ENCODE measurements at places on chromosomes 13 and 19.

DNA sequence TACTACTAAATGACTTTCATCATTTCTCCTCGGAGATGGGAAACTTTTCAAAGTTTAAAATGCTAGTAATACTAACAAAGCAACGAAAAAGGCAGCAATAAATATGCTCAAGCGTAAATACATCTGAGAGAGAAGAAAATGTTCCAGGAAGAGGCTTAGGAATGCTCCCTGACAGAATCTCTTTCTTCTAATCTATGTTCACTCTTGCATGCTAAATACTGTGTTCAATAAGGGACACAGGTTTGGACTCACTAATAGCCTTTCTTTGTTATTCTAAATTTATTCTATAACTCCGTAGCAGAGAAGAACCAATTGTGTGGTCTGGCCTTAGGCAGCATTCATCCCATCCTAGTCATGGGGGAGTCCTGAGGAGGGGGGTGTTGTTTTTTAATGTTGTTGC, 823.0 kb downstream of the PCDH9 start:
- no peak for DNase-seq

- DNase-seq = no peak
Measured at GRCh38 chr13:46666727-46667456, 113.9 kb downstream of the LRCH1 start.

- DNase-seq = no peak
Measured at GRCh38 chr13:51326777-51327176, 12.7 kb upstream of the SERPINE3 start.

GRCh38 chr13:34056733-34057258, 238.8 kb downstream of the RFC3 start:
- no peak for DNase-seq

DNA sequence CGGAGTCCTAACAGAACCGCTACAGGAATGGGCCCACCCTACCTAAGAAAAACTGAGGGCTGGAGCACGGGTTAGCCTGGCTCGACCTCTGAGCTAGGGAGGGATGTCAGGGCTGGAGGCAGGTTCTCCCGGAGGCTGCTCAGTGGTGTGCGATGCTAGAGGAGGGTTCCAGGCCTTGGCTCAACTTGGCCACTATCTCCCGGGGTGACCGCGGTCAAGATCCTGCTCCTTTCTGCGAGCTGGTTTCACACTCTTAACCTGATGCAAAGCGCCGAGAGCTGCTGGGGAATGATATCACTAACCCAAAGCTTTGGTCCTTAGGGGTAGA, 301 bp downstream of the POP4 start:
- DNase-seq = no peak

- no peak for DNase-seq
Measured at GRCh38 chr13:49421391-49421790, 22.5 kb downstream of the CAB39L start.

- DNase-seq = no peak
Measured at GRCh38 chr13:109235901-109236300, 550.5 kb downstream of the IRS2 start.

GRCh38 chr13:46121597-46122163, 16.8 kb upstream of the CPB2 start:
- no peak for DNase-seq

GRCh38 chr13:21771075-21771474, 100.2 kb downstream of the FGF9 start:
- no peak for DNase-seq

- DNase-seq = no peak
Measured at GRCh38 chr19:10797078-10797477, 38.9 kb downstream of the TMED1 start.

DNA sequence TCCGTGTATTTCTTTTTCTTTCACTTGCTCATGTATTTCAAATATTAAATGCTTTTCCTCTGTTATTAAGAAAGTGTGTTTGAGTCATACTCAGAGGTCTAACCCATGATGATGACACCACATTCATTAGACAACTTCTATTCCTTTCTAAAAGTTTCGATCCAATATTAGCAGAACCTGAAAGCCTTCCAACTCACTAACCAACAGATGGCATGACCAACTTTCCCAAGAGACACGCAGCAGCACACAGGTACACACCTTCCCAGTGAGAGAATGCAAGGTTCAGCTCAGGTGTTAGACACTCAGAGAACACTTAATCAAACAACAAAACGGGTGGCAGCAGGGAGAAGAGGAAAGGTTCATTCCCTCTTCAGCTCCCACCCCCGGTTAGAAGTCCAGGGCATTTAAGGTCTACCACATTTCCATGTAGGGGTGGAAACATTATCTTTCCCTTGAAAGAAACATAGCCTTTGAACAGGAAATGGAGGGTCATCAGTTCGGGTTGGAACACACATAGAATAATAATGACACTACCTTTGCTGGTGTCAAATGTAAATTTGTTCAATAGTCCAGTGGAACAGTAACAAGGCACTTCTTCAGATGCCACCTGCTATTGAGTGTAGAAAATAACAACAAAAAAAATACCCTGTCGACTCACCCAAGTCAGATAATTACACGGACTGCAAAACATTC, 404.2 kb downstream of the COG6 start:
- no peak for DNase-seq

DNA sequence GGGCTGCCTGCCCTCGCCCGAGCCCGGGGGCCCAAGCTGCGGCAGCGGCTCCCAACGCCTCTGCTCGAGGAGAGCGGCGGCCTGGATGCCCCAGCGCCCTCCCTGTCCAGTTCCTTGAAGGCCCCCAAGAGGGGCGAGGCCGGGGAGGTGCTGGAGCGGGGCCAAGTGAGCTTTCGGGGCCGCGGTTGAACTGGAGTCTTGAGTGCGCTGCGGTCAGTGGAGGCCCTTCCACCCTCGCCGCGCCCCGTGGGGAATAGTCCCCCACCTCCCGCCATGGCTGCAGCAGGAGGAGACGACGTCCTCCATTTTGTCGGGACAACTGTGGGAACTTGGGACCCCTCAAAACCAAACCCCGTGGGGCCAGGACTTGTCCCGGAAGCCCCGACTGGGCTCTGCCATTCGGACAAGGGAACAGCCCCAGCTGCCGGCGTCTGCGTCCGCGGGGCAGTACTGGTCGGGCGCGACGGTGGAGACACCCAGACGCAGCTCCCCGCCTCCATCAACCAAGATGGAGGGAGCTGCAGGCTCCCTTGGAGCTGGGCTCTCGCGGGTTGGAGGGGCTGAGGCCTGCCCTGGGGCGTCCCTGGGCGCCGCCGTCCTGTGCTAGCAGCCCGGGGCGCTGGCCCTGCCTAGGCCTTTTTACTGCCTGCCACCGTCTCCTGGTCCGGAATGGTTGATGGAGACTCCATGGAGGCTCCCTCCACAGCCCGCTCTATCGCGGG, 736 bp upstream of the ZMYM5 start:
- DNase-seq = peak; percentile 70

GRCh38 chr13:113187263-113187669, 21.2 kb downstream of the PCID2 start:
- DNase-seq = peak; percentile 99

- no peak for DNase-seq
Measured at GRCh38 chr19:30240904-30241695, 131.1 kb upstream of the ZNF536 start.

DNA sequence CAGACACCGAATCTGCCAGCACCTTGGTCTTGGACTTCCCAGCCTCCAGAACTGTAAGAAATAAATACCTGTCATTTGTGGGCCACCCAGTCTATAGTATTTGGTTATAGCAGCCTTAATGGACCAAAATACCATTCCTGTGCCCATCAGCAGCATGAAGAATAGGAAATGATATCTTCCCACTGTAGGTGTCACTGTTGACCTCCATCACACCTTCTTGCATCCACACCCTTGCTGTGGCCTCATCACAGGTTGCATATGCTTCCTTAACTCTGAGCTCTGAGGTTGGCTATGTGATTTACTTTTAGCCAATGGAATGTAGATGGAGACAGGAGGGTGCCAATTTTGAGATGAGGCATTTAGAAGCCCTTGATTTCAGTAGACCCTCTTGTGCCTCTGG, 242.0 kb upstream of the TSHZ3 start:
- DNase-seq = no peak

GRCh38 chr19:47190167-47190727, 40.8 kb downstream of the BBC3 start:
- peak; percentile 59 for DNase-seq

Data from fibroblast of upper back skin (primary cell).